CD4-positive, CD25-positive, alpha-beta regulatory T cell (primary cell): ENCODE measurements at places on chromosomes 4 and X.

DNA sequence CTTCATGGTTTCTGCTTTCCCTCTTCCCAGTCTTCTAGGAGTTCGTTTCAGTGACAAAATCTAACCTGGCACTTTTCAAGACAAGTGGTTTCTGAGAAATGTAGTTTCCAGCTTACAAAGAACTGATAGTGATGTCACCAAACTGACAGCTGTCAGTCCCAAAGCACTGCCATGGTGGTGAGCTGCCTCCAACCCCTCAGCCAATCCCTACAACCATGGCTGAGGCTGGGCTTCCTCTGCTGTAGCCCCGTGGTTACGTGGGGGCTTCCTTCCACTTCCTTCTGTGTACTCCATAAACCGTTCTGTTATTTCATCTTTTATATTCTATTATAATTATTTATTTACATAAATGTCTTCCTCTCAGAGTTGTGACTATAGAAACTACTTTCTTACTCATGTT, 198.6 kb upstream of the AGA start:
- no peaks in the 10 kb centered on the region for H3K27me3 ChIP-seq
- H3K36me3 ChIP-seq: no peaks in the 10 kb centered on the region
- no peak for DNase-seq
- no peaks in the 10 kb centered on the region for H3K4me1 ChIP-seq
- no peak overlapping the region for H3K27ac ChIP-seq
- H3K4me3 ChIP-seq: no peak overlapping the region

DNA sequence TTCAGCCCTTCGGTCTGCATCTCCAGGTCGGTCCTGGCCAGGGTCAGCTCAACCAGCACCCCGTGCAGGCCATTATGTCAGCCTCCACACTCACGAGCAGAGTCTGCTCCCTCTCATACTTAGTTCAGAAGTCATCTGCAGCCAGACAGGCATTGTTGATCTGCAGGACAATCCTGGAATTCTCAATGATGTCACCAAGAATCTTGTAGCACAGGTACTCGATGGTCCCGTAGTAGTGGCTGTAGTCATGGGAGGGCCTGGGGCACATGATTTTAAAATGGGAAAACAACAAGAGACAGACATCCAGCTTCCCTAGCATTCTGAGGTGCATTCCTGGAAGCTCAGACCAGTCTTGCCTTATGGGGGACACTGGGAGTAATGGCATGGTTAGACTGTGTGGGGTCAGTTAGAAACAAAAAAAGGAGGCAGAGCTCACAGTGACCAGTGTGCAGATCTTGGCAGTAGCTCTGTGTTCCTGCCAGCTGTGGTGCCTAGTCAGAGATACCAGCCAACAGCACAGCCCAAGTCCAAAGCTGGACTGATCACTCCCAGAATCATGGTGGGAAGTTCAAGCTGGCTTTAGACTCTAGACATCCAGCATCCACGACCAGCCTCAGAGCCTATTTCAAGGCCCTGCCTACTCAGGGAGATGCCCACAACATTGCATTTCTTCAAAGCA, 31.9 kb downstream of the LRIT3 start:
- no peak for DNase-seq
- H3K4me3 ChIP-seq: no peak overlapping the region
- H3K27ac ChIP-seq: no peak overlapping the region
- no peaks in the 10 kb centered on the region for H3K4me1 ChIP-seq
- H3K27me3 ChIP-seq: peaks cover 10% of the 10 kb centered on the region
- H3K36me3 ChIP-seq: no peaks in the 10 kb centered on the region

- no peak for DNase-seq
- H3K4me3 ChIP-seq: no peak overlapping the region
- peaks cover 14% of the 10 kb centered on the region for H3K27me3 ChIP-seq
- H3K36me3 ChIP-seq: no peaks in the 10 kb centered on the region
- no peak overlapping the region for H3K27ac ChIP-seq
- H3K4me1 ChIP-seq: no peaks in the 10 kb centered on the region
These were observed 29.8 kb upstream of the RELL1 start for GRCh38 chr4:37715889-37716402.

- no peaks in the 10 kb centered on the region for H3K27me3 ChIP-seq
- H3K27ac ChIP-seq: no peak overlapping the region
- no peak for DNase-seq
- no peak overlapping the region for H3K4me3 ChIP-seq
These were observed 72.3 kb downstream of the GRIA3 start for GRCh38 chrX:123256378-123256777.
